Right kidney (tissue), 9 donors: ENCODE measurements at places on chromosomes 7 and 10.

GRCh38 chr10:60384708-60385398, 4.8 kb downstream of the ANK3 start:
- DNase-seq = no peak

DNA sequence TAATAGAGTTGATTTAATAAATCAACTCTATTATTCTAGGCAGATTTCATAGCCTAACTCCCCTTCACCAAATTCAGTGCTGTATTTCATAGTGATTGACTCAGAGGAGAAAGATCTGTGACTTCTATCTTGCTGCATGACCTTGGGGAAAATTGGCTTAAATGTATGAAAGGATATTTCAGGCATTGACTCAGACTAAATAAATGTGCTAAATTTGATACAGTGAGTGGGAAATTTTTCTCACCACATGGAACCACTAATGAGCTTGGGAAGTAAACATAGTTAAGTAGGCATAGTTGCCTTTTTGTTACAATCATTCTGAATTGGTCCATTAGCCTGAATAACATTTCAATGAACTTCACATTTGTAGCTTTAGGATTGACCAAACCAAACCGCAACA, 89.0 kb upstream of the PRPS1L1 start:
- no peak for DNase-seq

GRCh38 chr10:131420867-131421266, 109.3 kb upstream of the TCERG1L start:
- no peak for DNase-seq

DNA sequence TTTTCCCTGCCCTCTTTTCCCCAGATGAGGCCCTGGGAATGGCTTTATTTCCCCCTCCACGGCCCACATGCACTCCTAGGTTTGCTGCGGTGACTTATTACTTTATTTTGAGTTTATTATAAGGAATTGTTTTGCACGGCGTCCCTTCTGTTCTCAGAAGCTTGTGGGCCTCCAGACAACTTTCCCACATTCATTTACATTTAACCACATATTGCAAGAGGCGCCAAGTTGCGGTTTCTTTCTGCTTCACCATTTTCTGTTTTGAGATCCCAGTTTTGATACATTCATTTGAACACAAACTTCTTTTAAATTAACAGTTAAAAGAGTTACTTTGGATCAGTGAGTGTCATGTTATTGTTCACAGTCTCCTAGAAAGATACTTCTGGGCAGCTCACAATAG, 532.5 kb upstream of the MGMT start:
- DNase-seq = no peak

DNA sequence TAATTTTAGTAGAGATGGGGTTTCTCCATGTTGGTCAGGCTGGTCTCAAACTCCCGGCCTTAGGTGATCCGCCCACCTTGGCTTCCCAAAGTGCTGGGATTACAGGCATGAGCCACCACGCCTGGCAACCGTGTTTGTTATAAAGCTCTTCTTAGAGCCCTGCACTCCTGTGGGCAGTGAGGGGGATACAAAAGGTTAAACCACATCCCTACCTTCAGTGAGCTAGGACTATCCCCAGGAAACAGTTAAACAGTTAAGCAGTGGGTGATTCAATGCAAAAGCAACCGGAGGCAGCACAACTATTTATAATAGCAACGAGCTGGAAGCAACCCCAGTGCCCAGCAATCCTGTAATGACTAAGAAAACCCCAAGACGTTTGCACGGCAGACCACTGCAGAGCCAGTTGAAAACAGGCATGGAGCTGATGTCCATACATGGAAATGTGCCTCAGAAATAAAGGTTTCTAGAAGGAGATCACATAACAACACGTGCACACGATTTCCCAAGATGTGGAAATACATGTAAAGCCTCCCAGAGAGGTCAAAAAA, 107.2 kb upstream of the LYZL2 start:
- DNase-seq = no peak

DNA sequence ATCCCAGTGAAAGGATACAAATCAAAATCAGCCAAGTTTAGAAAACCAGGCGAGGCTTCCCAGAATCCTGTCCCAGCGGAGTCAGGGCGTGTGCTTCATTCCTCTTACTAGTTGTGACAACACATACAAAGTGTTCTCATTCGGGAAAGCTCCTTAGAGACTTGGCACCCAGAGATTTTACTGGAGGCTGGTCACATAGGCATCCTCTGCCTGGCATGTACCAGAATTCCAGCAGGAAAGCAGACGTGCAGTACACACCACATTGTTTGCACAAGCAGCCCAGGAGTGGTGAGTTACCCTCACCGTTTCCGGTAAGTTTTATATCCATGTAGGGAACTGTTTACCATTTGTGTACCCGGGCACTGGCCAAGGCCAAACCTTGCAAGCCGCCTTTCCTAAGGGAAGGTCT, 34.9 kb downstream of the MMRN2 start:
- DNase-seq = no peak

DNA sequence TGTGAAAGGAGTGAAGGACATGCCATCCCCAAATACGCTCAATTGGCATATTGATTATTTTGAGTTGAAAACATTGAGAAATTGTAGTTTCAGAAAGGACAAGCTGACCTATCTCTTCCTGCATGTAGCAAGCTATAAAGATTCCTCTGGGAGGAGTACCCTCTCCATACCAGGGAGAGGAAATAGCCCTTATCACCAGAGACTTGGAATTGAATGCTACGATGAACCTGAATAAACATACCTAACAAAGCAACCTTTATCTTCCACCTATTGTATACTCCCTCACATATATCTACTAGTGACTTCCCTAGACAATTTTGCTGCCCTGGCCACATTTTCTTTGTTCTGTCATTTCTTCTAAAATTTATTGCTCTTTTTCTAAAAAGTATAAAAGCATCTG, 150.2 kb upstream of the EEPD1 start:
- no peak for DNase-seq

DNA sequence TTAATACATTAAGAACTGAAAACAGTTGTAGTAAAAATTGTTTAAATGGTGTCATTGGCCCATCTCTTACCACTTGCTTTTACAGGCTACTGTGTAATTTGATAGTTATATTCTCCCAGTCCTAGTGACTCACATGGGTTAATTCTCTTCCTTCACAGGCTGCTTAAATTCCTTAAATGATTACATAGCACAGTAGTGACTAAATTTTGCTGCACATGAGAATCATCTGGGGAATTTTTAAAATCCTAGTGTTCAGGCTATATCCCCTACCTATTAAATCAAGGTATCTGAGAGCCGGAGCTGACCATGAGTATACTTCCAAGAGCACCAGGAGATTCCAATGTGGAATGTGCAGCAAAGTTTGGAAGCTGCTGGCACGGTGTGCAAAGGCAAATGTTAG, 45.3 kb upstream of the ZNF800 start:
- DNase-seq = no peak

- DNase-seq = no peak
These were observed 315.0 kb upstream of the MEOX2 start for GRCh38 chr7:16001477-16001876.

DNA sequence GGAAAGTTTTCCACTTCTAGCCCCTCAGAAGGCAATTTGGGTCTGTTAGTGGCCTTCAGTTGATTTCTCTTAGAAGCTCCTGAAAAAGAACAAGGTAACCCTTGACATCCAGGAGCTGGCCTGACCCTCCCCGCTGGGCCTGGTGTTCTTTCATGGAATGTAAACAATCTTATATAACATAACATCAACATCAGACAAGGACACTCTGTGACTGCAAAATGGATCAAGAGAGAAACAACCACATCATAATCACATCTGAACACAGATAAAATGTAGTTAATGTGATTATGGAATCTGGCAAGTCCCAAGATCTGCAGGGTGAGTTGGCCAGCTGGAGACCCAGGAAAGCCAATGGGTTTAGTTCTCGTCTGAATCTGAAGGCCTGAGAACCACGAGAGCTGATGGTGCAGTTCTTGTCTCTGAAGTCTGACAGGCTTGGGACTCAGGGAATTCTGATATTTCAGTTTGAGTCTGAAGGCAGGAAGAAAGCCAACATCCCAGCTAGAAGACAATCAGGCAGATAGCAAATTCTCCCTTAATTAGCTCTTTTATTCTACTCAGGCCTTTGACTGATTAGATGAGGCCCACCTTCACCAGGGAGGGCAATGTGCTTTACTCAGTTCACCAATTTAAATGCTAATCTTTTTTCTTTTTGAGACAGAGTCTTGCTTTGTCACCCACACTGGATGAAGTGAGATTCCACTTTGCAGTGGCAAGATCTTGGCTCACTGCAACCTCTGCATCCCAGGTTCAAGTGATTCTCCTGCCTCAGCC, 91.4 kb upstream of the NAMPT start:
- DNase-seq = no peak

- DNase-seq = no peak
These were observed 1.0 kb upstream of the PLAC9 start for GRCh38 chr10:80131499-80131901.

DNA sequence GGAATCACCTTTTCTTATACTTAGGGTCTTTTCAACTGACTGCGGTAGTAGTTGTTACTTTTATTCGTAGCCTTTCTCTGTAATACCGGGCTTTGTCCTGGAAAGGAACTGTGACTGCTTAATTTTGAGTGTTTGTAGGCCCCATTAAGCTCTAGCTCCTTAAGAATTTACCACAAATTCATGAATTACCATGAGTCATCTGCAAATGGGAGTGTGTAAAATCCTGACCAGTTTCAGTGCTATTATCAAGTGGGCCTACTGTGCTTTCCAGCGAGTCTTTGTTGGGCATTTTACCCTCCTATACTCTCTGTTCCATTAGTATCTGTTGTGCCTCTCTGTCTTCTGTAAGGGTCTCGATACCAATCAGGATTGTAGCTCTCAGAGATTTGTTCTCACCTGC, 49.7 kb downstream of the ZMYND11 start:
- DNase-seq = no peak

DNA sequence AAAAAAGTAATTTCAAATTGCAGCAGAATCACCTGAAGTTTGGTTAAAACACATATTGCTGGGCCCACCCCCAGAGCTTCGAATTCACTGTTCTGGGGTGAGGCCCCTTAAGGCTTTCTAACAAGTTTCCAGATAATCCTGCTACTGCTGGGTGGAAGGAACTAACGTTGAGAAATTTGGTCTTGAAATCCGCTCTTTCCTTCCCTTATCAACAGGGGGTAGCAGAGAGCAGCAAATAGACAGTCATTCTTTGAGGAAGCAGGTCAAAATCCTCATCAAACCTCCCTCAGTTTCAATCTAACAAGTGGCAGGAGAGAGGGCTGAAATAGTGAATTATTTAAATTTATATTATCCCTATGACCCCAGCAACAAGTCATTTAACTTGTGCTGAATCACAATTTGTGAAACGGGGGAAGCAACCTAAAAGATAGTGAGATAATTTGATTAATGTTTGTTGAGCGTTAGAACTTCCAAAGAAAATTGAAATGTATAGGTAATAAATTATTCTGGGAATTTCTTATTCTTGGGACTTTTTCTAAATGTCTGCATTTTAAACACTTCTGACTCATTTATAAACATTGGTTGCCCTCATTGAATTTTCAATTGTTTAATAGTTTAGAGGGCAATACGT, 21.7 kb upstream of the MALSU1 start:
- DNase-seq = no peak

DNA sequence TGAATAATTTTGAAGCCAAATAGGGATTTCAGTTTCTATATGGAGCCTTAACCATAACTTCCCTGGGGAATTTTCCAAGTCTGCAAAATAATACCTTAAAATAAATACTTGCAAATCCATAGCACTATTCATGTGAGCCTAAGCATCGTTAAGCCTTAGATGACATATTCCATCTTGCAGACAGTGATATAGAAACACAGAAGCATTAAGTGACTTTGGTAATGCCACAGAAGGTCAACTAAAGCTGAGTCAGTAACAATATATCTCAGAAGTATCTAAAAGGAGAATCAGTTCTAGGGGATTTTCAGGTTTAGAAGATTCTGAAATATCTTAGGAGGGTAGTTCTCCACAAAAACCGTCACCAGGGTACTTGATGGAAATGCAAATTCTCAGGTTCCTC, 163.4 kb upstream of the COL1A2 start:
- no peak for DNase-seq

GRCh38 chr7:76343931-76344321, 14.9 kb downstream of the YWHAG start:
- no peak for DNase-seq

GRCh38 chr10:116620423-116621400, at the start of gene PNLIPRP2:
TSS of gene PNLIPRP2 (plus strand) at chr10:116620953.
- no peak for DNase-seq
